ENCODE measurements at places on chromosomes 2 and 18.

DNA sequence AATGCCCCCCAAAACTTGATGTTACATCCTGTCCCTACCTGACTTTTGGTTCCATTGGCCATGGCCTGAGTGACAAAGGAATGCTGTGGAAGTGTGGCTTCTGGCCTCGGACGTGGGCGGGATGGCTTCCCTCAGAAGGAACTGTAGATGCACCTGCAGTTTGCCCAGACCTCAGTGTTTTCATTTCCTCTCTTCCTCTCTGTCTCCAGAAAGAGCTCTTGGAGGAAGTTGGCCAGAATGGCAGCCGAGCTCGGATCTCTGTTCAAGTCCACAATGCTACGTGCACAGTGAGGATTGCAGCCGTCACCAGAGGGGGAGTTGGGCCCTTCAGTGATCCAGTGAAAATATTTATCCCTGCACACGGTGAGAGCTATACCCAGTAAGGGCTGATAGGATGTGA is 61.0 kb upstream of the TMEM87B start:
- no peak for DNase-seq

- no peak for DNase-seq
Observed at GRCh38 chr2:190214426-190215194, 105.0 kb downstream of the HIBCH start.

DNA sequence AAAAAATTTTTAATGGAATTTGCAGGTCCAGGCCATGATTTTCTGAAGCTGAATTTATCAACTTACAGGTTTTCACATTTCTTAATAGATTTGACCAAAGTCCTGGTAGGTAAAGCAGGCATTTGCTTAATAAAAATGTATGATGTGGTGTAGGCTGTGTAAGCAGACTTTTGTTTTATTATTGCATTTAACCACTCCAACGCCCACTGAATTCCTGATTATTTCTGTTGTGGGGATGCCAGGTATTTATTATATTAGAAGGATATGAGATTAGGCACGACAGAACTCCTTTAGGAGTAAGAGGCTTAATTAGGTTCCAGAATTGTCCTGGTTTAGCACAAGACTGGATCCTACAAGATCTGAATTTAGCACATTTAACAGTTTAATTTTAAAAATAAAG is 111.1 kb downstream of the ADCYAP1 start:
- peak; percentile 69 for DNase-seq

GRCh38 chr2:17166506-17166905 is 351.7 kb downstream of the RAD51AP2 start:
- DNase-seq, result peak; percentile 22

- DNase-seq, result no peak
Observed at GRCh38 chr2:216107760-216108159, 1.4 kb upstream of the XRCC5 start.

DNA sequence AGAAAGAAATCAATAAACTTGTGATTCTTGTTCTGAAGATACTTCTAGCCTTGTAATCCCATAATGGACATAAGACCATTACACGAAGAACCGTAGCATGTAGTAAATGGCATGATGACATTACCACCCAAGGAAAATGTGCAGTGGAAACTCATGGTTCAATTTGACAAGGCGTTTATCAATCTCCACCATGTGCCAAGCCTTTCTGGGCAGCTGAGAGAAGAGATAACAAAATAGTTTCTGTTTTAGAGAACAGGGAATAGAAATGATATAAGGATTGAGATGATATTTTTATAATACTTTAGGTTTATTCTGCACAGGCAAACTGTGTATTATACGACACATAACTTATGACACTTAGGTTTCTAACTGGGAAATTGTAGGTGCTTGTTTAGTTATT is 19.2 kb downstream of the ABI2 start:
- DNase-seq, result no peak

GRCh38 chr2:236517251-236518031 is 52.2 kb upstream of the ACKR3 start:
- no peak for DNase-seq

DNA sequence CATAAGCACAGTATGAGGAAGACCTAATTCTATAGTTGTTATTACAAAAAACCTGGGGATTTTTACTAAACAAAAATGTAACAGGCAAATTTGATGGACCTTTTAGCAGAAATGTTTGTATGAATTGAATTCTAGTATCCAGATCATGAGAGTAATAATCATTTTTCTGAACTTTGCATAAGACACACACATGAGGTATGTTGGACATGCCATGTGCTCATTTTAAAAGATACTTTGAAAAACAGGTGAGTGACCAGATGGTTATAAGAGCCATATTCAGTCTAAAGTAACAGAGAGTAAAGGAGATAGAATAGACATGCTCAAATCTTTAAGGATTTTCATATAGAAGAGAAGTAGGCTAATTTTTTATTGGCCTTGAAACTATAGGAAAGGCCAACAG is 663.6 kb downstream of the NRXN1 start:
- DNase-seq, result no peak

DNA sequence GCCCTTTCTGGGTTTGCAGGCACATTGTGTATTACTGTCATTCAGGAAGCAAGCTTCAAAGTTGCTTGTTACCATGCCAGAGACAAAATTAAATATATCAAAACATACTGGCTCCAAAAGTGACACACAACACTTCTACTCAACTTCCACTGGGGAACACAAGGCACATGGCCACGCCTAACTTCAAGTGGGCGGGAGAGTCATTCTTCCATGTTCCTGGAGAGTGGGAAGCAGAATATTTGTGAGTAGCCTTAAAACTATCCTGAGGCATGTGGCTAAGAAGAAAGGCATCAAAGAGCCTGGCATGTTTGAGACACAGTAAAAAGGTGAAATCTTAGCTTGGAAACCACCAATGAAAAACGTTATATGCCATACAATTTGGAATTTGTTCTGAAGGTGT is 90.5 kb upstream of the TACR1 start:
- DNase-seq, result no peak

GRCh38 chr2:128442891-128443302 is 124.2 kb upstream of the HS6ST1 start:
- no peak for DNase-seq

DNA sequence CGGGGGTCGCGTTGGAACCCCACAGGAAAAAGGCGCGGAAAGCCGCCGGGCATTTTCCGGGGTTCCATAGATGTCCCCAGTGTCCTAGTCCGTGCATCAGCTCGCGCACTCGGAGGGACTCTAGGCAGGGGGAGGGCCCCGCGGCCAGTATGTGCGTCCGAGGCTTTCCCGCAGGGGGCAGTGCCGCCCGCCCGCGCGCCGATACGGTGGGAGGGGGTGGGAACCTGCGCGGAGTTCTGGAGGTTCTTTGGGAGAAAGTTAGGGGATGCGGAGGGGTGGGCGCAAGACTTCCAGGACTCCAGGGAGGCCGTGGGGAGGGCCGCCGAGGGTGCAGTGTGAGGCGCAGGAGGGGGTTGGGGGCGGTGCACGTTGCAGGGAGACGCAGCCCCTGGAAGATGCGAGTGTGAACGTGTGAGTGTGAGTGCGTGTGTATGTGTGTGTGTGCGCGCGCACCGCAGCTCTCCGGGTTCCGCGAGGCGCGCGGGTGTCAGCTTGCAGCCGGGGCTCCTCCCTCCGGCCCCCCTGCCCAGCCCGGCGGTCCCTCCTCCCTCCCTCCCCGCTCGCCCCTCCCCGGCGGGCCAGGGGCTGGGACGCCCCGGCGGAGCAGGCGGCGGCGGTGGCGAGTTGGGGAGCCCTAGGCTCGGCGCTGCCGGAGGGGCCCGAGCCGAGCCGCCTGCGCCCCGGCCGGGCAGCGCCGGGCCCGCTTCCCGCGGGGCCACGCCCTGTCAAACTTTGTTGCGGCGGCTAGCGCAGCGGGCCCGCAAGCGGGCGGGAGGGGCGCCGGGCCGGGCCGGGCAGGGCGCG is at the start of gene TCF7L1:
TCF7L1 (plus strand) TSS at position 559 of the 804 bp plus-strand sequence. CDS start 293 bp downstream, outside the sequence.
- peak; percentile 81 for DNase-seq

GRCh38 chr2:121388371-121388770 is 103.4 kb upstream of the TFCP2L1 start:
- DNase-seq, result no peak

- no peak for DNase-seq
Observed at GRCh38 chr2:234099266-234099665, 48.8 kb downstream of the SPP2 start.

DNA sequence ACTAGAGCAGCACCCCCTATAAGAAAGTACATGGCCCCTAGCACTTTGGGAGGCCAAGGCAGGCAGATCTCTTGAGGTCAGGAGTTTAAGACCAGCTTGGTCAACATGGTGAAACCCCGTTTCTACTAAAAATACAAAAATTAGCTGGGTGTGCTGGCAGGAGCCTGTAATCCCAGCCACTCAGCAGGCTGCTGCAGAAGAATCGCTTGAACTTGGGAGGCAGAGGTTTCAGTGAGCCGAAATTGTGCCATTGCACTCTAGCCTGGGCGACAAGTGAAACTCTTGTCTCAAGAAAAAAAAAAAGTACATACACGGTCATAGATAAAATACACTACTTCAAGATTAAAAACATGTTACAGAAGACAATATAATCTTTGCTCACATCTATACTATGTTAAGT is 63.8 kb downstream of the RAPH1 start:
- no peak for DNase-seq

GRCh38 chr18:79472176-79472575 is 76.4 kb downstream of the NFATC1 start:
- DNase-seq, result no peak

DNA sequence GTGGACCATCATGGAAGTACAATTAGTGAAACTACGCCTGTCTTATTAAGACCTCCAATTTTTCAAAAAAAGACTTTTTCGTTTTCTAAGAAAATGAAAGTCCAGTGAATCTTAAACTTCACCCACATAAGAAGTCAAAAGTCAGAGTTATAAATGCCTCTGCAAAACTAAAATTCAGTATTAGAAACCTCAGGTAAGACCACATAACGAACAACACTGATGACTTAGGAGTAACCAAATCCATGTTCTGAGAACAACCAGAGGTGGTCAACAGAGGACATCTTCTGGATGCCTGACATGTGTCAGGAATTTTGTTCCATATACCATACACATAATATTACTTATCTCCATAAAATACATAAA is 62.4 kb downstream of the RPL31 start:
- DNase-seq, result no peak

DNA sequence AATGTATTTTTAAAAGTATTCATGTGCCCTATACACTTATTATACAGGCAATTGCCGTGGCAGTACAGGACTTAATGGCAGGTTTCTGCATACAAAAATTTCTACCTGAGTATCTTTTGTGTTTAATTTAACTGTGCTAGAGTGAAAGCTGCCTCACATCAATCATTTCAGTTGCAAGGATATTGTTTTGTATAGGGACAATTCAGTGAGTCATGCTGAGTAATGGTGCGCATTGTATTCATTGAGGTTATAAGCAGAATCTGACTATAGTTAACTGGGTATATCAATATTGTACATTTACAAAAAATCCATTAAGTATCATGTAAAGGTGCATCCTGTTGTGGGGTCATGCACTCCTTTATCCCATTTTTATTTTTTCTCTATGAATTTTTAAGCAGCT is 121.5 kb downstream of the GCA start:
- DNase-seq, result no peak

DNA sequence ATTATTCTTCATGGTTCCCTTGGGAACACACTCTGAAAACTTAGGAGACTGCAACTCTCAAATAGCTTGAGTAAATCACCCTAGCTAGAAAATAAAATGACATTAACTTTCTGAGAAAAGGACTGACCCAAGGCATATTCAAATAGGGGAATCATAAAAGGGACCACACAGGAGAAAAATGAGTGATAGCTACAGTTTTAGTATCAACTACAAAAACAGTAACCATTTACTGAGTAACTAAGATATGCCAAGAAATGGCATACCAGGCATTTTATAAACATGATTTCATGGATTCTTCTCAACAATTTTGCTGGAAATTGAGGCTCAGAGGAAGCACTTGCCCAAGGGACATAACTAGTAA is 84.5 kb downstream of the AFF3 start:
- no peak for DNase-seq

- no peak for DNase-seq
Observed at GRCh38 chr2:40962026-40962425, 510.1 kb upstream of the SLC8A1 start.

DNA sequence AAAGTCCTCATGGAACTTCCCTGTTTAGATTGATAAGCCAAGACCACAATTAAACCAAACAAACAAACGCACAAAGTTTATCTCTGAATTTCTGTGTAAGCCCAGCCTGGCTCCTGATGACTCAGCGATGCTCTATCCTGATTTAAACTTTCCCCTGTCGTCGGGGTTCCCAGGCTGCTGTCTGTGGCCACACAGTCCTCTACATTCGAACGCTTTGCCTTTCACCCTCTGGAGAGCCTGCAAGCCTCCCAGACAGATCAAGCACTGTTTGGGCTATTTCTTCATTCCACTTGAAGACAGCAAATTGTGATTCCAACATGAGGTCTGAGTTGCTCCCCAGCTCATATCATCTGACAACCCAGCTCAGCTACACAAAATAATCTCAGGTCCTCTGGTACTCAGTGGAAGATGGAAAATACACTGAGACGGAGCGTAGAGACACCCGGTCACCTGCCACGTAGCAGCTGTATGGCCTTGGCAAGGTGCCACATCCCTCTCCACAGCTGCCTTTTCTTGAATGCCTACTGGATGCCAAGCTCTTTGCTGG is 51.2 kb downstream of the CYRIA start:
- no peak for DNase-seq

GRCh38 chr2:190420801-190421200 is 12.6 kb downstream of the MFSD6 start:
- no peak for DNase-seq

DNA sequence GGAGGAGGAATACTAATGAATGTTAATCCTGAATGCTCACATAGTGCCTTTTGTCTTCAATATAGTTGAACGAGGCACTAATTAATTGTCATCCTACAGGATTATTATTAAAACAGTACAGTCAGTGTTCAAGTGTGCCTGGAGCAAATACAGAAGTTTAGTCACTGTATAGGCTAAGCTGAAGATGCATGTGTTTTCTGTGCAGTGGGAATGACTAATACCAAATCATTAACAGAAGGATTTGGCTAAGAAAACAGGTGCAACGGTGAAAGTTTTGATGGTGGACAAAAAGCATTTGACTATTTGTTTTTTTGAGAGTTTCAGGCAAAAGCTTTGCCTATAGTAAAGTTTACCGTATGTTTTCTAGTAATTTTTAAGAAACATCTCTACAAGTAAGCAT is 62.8 kb downstream of the DCC start:
- no peak for DNase-seq

GRCh38 chr2:90076311-90076710 is 1384.8 kb downstream of the RPIA start:
- no peak for DNase-seq

- DNase-seq, result peak; percentile 52
Observed at GRCh38 chr2:227106845-227107759, 56.9 kb downstream of the COL4A4 start.

GRCh38 chr18:38932752-38933151 is 1367.2 kb upstream of the CELF4 start:
- no peak for DNase-seq

GRCh38 chr2:112493858-112494648 is 12.1 kb downstream of the TTL start:
- DNase-seq, result no peak

GRCh38 chr2:96214554-96214953 is 5.9 kb upstream of the STARD7 start:
- no peak for DNase-seq

- DNase-seq, result no peak
Observed at GRCh38 chr2:30911327-30911726, 104.1 kb upstream of the CAPN13 start.

- no peak for DNase-seq
Observed at GRCh38 chr2:10499911-10500521, 51.9 kb upstream of the ODC1 start.

- DNase-seq, result peak; percentile 74
Observed at GRCh38 chr2:85714841-85715240, 20.7 kb downstream of the GNLY start.

Data from SW480 (cell line).